ENCODE measurements at places on chromosomes 12 and 14.

GRCh38 chr14:91303091-91303923 is 58.8 kb upstream of the GPR68 start:
- DNase-seq, result no peak

DNA sequence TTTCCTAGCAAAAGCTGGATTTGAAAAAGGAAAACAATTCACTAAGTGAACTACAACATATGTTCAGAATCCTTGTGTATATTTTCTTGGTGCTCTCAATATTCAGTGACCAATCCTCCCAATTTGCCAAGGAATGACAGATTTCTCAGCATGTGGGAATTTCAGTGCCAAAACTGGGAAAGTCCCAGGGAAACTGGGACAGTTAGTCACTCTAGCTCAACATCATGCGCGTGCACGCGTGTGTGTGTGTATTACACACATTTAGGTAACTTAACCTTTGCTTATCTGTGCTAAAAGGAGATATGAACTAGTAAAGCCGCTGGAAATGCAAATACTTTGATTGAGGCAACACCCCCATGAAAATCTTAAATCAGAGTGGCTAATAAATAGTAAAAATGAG is 26.1 kb upstream of the SLC6A13 start:
- DNase-seq, result peak; percentile 22

GRCh38 chr12:101591781-101592180 is 3.0 kb upstream of the MYBPC1 start:
- no peak for DNase-seq

DNA sequence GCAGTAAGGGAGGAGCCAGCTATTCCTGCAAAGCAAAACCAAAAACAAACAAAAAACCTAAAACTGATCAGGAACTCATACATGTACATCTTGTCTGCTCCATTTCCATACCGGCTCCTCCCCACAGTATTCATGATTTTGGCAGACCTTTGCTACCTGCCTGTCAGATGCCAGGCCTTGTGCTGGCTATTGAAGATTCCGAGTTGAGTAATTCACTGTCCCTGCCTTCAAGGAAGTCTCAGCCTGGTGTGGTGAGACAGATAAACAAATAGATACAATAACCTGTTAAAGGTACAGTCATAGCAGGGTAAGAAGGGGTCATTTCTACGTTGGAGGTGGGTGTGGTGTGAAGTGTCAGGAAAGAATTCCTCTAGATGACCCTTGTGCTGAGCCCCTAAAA is 42.7 kb downstream of the SUSD6 start:
- DNase-seq, result no peak

DNA sequence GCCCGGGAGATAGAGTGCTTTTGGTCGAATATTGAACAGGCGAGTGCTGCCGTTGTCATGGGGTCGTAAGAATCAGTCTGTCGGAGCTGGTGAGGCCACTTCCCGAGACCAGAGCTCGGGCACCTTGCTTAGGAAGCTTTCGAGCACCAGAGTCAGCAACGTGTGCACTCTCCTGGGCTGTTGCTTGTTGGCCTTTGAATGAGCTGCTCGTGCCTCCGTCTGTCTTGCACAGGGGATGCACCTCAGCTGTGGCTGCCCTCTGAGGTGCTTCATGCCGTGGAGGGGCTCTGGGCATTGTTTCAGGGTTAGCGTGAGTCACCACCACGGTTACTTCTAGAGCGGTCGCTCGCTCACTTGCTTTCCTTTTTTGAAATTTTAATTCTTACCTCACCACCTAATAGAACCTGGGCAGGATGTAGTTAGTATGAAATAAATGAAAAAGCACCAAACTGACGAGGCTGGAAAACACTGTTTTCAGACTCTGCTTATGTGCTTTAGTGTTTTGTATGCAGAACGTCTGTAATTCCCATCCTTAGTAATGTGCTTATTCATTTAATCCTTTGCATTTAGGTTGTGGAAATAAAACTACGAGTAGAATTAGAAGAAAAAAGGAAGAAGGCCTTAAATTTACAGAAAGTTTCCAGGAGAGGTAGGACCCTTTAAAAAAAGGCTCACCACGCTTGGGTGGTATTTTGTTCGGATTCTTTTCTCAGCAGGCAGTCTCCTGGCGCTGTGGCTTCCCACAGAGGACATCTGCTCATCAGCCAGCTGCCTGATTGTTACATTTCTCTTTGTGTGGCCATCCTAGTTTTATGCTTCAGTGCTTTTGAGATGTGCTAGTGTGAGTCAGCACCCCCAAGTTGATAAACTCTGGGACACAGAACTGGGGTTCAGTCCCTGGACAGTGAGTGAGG is 40.6 kb downstream of the EP400 start:
- peak; percentile 71 for DNase-seq

GRCh38 chr14:96582995-96583394 is 80.8 kb downstream of the PAPOLA start:
- DNase-seq, result no peak

GRCh38 chr12:115235880-115236279 is 551.9 kb upstream of the TBX3 start:
- DNase-seq, result no peak

- DNase-seq, result no peak
Measured at GRCh38 chr12:1184402-1184801, 193.4 kb downstream of the ERC1 start.

DNA sequence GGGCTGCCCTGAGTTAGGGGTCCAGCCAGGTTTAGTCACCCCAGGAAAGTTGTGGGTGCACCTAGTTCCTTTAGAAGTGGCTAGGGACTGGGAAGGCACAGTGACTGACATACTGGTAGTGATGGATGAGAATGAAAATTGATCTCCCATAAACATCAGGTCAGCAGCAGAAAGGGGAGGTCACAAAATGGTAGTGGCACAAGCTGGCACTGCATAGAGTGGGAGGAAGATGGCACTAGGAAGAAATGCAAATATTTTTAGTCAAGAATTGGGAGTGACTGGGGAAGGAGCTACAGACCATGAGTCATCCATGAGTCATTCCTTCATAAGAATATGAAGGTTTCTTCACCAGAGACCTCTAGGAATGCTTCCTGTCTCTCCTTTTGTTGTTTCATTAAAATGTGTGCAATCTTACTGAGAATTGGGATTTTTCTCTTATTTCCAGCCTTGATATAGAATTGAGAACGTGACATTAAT is 198.3 kb upstream of the AMIGO2 start:
- peak; percentile 98 for DNase-seq

DNA sequence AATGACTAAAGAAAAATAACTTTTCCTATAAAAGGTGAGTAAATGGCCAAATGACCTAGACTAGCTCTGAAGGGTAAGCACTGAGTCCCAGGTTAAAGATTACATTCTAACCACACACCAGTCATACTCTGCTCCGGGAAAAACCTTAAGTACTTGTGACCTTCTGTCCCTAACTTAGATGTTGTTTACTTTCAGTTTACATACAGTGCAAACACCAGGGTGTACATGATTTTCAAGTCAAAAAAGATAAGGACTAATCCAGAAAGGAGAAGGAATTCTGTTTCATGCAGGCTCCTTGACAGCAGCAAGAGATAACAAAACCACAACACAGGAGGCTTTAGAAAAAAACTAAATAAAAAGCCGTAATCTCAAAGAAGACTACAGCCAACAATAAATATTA is 174.2 kb downstream of the PPM1H start:
- peak; percentile 38 for DNase-seq

DNA sequence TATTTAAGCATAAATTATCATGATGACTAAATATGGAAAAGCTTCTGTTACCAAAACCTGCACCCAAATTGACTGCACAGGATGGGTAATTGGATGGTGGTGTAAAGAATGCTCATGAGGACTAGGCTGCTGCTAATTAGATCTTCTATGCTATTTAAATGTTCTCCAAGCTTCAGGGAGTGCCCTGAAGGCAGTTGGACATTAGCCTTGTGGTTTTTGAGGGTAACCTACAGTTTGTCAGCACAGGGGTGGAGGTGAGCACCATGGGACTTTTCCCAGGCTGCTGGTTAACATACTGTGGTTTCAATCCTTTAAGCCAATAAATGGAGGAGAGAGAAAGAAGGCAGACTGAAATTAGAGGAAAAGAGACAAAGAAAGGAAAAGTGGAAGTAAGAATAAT is 145.0 kb downstream of the WIF1 start:
- peak; percentile 10 for DNase-seq

DNA sequence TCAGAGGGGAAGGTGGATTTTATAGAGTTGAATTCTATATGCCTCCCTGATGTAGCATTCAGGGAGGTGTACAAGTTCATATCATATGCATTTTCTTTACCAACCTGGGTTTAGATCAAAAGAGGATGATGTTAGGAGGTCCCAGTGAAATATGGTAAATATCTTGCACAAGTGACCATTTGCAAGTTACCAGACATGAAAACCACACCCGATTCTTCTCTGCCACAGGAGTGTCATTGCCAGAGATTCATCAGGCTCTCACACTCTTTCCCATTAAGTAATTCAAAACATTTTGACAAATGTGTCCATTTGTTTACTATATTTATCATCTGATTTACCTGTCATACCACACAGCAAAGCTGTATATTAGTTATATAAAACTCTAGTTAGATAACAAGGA is 44.0 kb downstream of the VCPKMT start:
- no peak for DNase-seq

- no peak for DNase-seq
Measured at GRCh38 chr14:68249661-68250451, 430.3 kb downstream of the RAD51B start.

DNA sequence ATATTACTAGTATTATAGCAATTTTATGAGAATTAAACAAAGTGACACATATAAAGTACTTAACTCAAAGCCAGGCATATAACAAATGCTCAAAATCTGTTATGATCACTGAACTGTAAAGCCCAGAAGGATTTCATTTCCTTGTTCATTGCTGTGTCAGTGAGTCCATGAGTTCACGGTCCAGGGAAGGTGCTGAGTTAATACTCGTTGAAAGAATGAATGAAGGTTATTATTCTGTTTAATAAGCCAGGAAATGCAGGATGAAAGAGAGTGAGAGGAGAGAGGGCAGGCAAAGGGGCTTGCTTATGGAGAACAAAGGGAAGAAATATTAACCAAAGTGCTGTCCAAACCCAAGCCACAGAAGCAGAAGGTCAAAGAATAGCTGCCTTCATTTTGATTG is 40.2 kb upstream of the NT5DC3 start:
- no peak for DNase-seq

DNA sequence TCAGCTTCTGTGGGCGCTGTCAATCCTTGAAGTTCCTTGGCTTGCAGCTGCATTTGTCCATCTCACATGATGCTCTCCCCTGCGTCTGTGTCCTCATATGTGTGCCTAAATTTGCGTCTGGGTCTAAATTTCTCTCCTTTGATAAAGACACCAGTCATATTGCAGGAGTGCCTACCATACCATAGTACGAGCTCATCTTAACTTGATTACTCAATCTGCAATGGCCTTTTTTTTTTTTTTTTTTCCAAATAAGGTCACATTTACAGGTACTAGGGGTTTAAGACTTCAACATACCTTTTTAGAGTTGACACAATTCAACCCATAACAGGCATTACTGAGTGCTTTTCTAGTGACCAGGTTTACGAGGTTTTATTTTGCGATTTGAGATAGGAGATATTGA is 233.3 kb upstream of the TBX3 start:
- no peak for DNase-seq

GRCh38 chr14:90608281-90608680 is 207.9 kb downstream of the TTC7B start:
- DNase-seq, result no peak

DNA sequence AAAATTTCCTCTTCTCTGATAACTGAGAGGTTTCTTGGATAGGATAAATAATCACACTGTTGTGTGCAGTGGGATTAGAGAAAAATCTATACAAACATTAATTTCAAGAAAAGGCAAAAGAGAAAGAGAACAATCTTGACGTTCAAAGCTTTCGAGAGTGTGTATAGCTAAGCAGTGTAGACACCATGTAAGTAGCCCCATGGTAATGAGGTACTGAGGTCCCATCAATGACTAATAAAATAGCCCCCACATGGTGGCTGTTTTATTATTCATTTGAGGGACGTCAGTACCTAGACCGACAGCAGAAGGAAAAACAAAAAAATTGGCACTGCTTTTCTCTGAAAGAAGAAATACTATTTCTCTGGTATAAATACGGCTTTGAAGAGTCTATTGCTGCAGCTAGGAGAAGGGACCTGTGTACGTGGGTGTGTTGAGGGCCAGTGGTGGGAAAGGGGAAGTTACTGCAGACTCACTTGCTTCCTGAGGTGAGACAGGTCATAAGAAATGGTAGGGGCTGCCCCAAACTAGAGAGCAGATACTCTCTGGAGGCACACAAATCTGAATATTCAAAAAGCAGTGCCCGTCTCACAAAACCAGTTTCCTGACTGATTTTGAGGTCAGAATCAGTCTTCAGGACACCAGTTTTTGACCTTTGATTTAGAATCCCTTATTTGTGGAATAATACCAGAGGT is 339.8 kb downstream of the EMP1 start:
- DNase-seq, result no peak

DNA sequence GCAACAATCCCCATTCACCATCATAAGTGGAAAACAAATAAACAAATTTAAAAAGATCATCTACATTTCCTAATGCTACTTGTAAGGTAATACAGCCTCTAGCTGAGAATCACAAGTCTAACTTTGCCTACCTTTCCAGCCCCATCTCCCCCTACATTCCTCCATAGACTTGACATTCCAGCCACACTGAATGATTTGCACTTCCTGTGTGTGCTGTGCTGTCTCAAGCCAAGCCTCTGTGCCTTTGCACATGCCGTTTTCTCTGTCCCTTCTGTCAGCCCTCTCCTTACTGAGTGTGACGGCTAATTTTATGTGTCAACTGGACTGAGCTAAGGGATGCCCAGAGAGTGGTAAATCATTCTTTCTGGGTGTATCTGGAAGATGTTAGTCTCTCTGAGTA is 82.4 kb upstream of the MBIP start:
- no peak for DNase-seq

DNA sequence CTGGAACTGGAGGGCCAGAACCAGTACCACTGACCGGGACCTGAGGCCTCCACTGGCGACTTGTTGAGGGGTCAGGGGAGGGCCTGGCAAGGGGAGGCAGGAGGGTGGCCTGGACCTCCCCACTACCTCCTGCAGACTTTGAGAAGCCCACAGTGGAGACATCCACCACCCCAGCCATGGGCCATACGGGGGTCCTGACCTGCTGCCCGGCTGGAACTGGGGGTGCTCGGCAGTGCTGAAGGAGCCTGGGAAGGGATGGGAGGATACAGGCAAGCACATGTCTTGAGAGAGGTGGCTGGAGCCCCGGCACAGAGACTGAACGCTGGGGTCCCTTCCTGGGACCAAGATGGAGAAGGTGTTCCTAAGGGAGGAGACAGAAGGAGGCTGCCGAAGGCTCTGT is 14.3 kb downstream of the NGB start:
- DNase-seq, result no peak

DNA sequence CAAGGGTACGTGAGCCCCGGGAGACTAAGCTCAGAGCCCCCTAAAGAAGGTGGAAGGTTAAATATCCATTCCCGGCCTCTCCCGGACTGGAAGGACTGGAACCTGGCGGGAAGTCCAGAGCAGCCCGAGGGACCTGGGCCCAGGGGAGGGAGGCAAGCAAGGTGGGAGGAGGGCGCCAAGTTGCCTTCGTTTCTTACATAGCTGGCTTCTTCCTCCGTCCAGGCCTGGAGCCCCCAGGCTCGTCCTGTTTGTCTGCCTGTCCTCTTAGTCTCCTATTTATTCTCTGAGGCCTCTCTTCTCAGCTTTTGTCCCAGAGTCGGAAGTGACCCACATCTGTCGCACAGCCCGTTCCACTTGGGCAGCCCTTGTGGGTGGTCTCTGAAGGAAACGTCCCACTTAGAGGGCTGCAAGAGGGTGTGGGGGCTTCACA is 745 bp downstream of the PCK2 start:
- no peak for DNase-seq

Measured in A172 (cell line).